ENCODE measurements at places on chromosomes 6 and 20.

- DNase-seq, result no peak
These were observed 32.9 kb downstream of the PKIG start for GRCh38 chr20:44615169-44615791.

DNA sequence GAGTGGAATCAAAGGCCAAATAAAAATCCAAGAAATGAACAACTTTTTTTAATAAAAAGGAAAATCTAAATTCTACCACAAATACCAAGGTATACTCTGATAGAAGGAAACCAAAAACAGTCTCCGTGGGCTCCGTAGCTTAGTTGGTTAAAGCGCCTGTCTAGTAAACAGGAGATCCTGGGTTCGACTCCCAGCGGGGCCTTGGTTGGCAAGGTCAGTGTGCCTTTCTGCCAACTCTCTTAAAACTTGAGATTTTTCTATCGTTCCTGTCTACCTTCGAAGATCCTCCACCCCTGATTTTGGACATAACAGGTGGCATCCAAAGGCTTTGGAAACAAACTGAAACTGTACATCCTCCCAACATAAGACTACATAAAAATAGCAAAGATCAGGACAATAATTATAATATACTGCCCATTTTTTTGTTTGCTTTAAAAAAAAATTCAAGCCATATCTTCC, 197.9 kb downstream of the TRIM27 start:
- no peak for DNase-seq

GRCh38 chr6:85942844-85943243, 300.2 kb upstream of the SYNCRIP start:
- DNase-seq, result no peak

GRCh38 chr20:45427236-45428149, 11.6 kb downstream of the PIGT start:
- no peak for DNase-seq

DNA sequence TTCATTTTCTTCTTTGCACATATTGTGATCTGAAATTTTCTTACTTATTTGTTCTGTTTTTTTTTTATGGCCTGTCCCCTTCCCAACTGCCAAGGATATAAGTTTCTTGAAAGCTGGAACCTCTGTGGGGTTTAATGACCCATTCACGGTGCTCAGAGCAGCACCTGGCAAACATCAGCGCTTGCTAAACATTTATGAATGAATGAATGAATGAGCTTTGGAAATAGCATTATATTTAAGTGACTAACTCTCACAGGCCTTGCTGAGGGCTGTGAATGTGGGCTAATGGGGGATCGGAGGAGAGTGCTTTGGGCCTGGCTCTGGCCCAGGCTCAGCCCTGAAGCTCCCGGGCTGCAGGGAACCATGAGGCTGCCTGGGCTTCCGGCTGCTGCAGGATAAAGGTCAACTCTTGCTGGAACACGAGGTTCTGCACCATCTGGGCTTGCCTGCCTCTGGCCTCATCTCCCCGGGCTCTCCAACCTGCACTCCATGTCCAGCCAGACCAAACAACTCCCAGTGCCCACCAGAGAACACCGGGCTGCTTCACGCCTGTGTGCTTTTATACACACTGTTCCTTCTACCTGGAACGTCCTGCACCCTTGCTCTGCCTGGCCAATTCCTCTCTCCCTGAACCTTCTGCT, 14.6 kb upstream of the ARMC12 start:
- no peak for DNase-seq

DNA sequence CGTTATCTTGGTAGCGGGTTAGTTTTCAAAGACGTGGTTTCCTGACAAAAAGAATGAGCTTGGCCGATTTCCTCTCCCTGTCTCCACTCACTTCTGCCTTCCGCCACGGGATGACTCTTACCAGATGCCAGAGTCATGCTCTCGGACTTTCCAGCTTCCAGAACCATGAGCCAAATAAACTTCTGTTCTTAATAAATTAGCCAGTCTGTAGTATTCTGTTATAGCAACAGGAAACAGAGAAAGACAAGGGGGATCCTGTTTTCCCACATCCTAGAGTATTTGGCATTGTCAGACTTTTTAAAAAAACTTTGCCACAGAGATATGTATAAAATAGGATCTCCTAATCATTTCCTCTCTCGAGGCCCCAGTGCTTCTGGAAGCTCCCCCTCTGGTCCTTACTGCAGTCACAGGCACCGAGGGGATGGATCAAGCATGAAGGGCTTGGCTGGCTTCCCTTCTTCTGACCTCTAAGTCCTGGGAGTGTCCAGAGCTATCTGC, 84.9 kb upstream of the NAA20 start:
- DNase-seq, result peak; percentile 78

GRCh38 chr6:37244430-37245310, 12.9 kb upstream of the TBC1D22B start:
- DNase-seq, result peak; percentile 100

DNA sequence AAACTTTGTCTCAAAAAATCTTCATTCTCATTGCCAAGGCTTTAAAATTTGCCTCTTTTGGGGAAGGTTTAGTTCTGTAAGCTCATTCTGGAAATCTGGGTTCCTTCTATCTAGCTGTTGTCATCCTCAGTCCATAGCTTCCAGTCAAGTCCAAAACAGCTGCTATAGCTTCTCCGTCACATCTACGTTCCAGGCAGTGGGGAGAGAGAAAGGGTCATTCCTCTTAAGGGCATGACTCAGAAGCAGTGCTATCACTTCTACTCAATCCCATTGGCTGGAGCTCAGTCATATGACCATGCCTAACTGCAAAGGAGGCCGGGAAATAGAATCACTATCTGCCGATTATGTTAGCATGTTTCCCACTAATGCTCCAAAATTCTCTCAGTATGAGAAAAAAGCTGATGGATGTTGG, 141.4 kb upstream of the PTPN1 start:
- no peak for DNase-seq

GRCh38 chr20:41938353-41938752, 320.2 kb upstream of the CHD6 start:
- no peak for DNase-seq

DNA sequence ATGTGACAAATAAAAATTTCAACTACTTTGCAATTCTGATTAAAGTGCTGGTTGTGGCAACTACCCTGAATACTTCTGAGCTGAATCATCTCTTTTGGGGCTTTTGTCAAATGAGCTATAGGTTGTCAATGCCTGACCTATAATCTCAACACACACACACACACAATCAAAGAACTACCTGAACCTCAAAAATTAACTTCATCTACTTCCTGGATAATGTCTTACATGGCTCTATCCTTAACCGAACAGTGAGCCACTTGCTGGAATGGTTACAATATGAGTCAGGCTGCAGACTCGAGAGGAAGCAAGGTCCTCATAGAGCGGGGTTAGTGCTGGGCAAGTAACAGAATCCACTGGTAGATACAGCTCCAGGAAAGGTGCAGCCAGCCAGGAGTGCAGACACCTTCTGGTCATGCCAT, 70.6 kb upstream of the DST start:
- DNase-seq, result peak; percentile 75

DNA sequence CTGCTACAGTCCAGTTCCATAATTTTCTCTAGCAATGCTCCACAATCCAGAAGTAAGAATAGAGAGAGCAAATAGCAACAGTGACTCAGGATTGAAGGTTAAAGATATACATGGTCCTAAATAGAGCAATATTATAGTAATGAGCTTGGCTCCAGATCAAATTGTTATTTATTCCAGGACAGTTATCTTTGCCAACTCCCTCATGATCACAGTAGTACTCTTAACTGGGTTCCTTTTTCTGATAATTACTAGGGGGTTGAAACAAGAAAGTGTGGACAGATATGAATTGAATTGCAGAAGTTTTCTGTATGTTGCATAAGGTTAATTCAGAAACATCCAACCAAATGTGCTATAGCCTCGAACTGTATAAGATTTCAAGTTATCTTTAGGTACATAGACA, 11.9 kb downstream of the FAM184A start:
- DNase-seq, result no peak

DNA sequence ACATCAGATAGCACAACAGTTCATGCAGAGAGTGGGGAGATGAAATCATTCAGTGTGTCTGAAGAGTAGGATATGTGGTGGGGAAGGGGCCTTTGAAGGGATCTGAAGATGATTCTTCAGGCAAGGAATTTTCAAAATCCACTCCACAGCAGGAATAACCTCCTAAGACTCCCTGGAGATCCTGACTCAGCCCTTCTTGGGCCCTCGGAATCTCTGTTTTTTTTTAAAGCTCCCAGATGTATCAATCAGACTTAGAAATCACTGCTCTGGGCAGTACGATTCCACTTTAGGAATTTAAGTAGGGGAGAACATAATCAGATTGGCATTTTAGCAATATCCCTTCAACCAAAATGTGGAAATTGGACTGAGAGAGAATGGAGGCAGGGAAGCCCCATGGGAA, 55.5 kb downstream of the RIOK1 start:
- DNase-seq, result peak; percentile 57

DNA sequence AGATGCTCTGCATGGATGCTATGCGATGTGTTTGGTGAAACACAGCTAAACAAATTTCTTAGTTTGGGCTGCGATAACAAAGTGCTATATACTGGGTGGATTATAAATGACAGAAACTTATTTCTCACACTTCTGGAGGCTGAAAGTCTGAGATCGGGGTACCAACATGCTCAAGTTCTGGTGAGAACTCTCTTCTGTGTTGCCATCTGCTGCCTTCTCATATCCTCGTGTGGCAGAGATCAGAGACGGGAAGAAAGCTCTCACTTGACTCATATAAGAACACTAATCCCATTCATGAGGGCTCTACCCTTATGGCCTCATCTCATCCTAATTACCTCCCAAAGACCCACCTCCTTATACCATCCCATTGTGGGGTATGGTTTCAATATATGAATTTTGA, 162.0 kb upstream of the DTNBP1 start:
- no peak for DNase-seq

DNA sequence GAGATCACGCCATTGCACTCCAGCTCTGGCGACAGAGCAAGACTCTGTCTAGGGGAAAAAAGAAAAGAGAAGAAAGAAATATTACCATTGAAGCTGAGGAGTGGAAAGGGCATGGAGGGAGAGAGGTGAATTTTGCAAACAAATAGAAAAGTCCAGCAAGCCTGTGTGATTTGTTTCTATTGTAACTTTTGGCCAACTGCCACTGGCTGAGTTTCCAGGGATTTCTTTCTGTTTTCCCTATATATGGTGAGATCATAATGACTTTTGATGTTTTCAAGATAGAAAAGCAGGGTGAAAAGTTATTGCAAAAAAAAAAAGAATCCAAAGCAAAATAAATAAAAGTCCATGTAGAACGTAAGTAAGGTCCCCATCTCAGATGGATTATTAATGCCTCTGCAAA, 184.2 kb upstream of the RALGAPA2 start:
- DNase-seq, result no peak

GRCh38 chr6:46262928-46263706, 92.3 kb upstream of the ENPP5 start:
- no peak for DNase-seq

- DNase-seq, result no peak
These were observed 53.3 kb upstream of the HFE start for GRCh38 chr6:26033941-26034354.

DNA sequence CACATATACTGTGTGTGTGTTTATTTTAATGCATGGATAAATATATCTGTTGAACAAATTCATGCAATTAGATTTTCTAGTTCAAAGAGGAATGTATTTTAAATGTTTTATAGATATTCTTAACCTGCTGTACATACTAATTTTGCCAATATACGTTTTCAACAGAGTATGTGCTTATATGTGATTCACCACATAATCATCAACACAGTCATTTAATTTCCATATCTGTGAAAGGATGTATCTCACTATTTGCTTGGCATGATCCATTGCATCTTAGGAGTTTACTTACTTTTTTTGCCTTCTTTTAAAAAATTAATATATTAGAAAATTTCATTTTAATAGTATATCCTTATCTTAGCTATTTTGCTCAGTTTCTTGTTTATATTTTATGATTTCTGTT, 902.3 kb upstream of the CITED2 start:
- no peak for DNase-seq

DNA sequence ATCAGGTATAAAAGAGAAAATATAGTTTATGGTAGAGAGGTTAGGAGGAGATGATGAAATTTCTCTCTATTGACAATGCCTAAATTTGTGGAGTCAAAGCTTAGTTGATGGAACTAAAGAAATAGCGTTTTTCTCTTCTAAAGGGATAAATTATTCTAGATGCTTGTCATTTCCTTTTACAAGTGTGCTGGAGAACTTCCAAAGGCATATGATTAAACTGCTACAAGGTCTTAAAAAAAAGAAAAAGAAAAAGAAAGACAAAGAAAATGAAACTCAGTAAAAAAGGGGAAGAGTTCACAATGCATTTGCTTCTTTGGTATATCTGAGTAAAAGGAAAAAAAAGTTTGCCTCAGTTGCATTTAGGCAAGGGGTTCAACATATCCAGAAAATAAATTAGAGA, 499.8 kb upstream of the PTCHD4 start:
- peak; percentile 45 for DNase-seq

DNA sequence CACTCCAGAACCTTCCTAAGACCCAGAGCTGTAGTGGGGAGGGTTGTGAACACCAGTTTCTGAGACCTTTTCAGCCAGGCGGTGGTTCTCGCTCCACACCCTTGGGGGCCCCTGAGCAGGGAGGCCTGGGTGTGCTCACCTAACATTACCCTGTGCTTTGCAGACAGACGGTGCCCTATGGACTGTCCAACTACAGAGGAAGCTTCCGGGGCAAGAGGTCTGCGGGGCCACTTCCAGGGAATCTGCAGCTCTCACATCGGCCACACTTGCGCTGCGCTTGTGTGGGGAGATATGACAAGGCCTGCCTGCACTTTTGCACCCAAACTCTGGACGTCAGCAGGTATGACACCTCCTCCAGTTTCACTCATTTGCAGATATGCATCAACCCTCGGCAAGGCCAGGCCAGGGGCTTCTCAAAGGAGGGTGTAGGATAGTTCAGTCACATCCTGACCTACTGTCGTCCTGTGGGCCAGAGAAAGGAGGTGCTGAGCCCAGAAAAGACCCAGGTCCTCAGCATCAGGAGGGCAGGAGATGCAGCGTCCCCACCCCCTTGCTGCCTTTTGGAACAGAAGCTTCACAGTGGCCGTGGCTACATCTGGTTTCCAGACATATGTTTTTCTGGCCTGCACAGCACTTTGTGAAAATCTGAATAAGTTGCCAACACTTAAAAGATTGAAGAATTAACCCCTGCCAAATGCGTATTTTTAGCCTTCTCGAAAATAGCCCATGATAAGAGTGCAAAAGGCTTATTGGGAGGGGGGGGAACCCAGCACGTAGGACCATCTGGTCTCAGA, 20.6 kb downstream of the EDN3 start:
- DNase-seq, result no peak

DNA sequence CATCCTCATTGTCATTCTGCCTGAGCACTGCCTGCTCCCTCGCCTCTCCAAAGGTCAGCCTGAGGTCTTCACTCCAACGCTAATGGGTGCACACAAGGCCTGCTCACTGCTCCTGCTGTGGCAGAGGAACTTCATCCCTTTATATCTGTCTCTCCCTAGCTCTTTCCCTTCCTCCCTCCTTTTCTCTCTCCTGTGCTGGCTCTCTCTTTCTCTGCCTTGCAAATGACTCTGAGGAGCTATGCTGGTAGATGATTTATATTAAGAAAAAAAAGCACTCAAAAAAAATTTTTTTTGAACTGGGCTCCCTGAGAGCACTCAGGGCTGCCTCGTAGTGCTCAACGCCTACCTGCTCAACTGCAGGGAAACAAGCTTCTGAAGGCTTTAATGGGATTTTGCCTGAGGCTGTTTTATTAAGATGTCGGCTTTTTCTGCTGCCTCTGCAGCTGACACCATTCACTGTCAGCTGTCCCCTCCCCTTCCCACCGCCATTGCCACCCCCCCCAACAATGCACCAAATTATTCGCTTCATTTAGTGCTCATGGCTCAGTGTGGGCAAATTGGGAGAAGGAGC, 137.7 kb upstream of the DEFB112 start:
- no peak for DNase-seq

Data from stromal cell of bone marrow (primary cell).